NCI-H774 (cell line): ENCODE measurements at places on chromosomes 7 and 10.

GRCh38 chr7:16688249-16688648 lies 42.3 kb downstream of the BZW2 start:
- DNase-seq, result no peak

DNA sequence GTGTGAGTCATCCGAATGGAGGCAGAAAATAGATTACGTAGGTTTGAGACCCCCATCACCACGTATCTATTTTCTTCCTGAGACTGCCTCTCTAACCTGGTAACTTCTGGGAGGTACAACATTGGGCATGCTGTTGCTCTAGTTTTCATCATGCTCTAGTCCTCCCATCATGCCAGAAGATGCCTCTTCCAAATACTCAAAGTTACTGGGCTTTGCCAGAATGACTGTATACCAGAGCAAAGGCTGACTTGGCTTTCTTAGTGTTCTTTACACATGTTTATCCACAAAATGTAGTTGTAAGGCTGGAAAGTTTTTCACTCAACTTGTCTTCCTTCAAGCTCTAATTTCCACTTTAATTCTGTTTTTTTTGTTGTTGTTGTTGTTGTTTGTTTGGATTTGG lies 370.5 kb downstream of the MDFIC start:
- DNase-seq, result no peak

DNA sequence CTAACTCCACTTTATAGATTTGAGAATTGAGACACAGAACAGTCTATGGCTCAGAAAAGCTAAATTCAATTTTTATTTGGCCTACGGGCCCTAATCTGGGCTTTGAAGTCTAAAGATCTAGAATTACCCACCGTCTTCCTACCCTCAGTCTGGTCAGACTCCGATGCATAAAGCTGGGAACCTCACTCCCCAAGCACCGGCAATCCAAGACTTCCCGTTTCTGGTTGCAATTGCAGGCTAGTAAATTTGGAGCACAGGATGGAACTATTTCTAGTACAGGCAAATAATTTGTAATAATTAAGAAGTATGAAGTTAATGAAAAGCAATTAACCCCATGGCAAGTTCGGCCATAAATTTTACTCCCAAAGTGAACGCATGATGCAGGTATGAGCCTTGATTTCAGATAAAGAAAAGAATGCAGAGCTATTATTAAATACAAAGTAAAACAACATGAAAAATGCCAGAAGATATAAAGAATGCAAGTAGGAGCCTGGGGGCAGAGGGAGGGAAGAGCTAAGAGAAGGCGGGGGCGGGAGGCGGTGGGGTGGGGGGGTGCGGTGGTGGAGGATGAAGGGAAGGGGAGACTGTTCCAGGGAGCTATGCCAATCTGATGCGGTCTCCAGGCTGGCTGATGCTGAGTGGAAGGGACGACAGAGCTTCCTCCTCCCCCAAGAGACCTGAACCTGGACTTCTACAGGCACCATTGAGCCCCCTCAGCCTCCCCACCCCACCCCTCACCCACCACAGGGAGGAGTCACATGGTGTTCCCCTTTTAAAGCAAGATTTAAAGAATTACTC lies 45.1 kb downstream of the BPGM start:
- no peak for DNase-seq

DNA sequence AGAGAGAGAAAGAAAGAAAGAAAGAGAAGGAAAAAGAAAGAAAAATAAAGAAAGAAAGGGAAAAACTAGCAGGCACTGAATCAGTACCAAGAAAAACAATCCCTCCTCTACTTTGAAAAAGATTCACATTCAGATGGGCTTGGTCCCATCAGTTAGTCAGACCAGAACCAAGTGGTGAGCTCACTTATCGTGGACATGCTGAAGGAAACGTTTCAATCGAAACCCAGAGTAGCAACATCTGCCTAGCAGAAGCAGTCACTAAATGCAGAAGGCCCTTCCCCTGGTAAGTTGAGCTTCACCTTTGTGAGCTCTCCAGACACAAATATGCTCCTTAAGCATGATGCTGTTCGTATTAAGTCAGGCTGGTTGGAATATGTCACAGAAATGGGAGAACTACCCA lies 167.7 kb downstream of the TRIL start:
- DNase-seq, result no peak

- DNase-seq, result no peak
Observed at GRCh38 chr7:111320133-111320532, 229.2 kb downstream of the LRRN3 start.

DNA sequence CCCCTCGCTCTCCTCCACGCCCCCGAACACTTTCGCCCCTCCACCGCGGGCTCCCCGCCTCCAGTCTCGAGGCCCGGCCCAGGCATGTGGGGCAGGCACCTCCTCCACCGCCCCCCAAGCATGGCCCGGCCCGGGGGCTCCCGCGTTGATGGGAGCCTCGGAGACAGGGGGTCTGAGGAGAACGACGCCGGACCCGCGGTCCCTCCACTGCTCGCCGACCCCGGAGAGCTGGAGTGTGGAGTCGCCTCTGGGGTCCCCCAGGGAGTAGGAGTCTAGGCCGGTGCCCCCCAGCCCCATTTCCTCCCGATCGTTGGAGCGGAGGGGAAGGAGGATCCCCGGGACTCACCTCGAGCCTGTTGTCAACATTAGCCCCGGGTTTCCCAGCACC lies 206 bp downstream of the UPF2 start:
- DNase-seq, result no peak

DNA sequence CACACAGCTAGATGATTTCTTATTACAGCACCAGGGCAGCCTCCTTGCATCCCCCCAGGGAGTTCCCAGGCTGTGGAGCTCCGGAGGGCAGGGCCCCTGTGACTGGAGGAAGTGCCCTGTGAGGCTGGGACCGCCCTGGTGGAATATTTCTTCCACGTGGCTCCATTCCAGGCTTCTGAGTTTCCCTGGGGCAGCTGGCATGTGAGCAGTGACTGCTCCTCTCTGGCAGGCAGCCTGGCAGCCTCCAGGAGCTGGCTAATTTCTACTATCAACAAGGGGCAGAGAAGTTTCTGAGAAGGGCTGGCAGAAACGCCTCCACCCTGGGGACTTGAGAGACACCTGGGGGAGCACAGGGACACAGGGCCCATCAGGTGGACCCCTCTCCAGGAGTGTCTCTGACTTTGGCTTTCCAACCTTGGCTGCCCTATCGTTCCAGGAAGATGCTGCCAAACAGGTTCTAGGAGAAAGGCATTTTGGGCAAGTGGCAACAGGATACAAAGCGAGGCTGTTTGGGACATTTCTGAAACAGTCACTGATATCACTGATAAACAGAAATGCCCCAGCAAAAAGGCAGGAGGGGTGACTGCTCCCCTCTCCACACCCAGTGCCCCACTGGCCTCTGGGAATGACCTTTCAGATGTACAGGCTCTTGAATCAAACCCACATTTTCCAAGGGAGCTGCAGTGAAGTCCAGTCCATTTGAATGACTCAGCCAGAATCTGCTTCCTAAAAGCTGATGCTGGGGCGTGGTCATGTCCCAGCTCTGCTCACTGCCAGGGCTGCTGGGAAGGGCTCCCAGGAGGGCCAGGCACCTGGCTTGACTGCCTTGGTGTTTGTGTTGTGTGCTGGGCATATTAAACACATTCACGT lies 16.1 kb downstream of the MYOF start:
- no peak for DNase-seq

- no peak for DNase-seq
Observed at GRCh38 chr10:102617816-102618215, 26.5 kb upstream of the TRIM8 start.

GRCh38 chr7:36040679-36041078 lies 112.4 kb upstream of the EEPD1 start:
- DNase-seq, result no peak

DNA sequence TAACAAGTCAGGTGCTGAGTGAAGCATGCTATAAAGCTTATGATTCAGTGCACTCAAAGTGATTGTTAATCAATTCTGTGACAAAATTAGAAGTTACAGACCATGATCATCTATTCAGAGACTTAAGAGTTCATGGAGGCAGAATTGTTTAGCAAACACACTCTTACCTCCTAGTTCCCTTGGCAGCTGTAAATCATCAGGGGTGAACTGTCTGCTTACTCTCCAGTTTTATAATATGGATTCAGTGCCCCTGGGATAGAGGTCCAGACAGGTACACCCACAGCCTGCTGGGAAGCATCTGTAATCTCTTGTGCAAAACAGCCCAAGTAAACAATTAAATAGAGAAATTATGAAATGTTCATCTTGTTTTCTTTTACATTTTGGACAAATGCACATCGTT lies 835.0 kb upstream of the COBL start:
- DNase-seq, result no peak

DNA sequence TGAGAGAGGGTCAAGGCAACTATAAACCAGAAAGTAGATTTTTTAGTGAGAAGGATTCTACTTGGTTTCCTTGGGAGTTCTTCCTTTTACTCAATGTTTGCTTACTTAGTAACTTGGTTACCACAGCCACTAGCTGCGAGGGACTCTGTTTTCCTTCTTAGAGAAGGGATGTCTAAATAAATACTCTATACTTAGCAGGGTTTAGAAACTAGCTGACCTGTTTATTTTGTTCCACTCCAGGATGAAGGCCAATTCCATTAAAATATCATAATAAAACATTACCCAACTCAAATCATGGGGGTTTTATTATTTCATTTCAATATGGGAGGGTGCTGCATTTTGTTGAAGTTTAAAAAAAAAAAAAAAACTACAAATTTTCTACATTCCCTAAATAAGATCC lies 87.3 kb downstream of the PPP1R3A start:
- no peak for DNase-seq

GRCh38 chr7:41786944-41787343 lies 84.1 kb upstream of the INHBA start:
- DNase-seq, result no peak

DNA sequence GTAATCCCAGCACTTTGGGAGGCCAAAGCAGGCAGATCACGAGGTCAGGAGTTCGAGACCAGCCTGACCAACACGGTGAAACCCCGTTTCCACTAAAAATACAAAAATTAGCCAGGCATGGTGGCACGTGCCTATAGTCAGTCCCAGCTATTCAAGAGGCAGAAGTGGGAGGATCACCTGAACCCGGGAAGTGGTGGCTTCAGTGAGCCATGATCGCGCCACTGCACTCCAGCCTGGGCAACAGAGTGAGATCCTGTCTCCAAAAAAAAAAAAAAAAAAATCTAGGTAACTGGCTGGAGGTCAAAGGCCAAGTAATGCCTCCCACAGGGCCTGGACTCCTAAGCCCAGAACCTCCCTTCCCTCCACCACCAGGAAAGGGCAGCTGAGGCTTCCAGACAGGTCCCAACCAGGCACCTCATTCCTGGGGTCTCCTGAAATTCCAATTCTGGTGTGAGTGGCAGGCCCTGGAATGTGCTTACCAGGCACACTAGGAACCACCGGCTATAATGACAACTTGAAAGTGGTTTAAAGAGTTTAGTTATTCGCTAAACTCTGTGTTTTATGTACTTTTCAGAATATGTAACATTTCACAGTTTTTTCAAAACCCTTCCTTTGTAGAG lies 86.9 kb upstream of the TNRC18 start:
- DNase-seq, result no peak

DNA sequence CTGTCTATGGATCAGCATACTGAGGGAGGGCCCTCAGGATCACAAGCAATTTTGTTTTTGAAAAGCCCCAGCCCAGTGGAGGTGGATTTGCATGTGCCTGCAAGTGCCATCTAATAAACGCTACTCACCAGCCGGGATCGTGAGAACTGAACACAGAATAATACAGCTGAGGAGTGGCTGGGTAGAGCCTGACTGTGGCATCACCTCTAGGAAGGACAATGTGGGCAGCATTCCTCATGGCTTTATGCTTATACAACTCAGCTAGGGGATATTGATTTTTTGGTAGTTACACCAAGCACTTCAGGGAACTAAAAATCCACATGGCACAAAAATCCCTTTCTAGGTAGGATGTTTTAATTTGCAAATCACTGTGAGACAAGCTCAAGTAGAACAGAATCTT lies 72.7 kb upstream of the PALS2 start:
- no peak for DNase-seq

DNA sequence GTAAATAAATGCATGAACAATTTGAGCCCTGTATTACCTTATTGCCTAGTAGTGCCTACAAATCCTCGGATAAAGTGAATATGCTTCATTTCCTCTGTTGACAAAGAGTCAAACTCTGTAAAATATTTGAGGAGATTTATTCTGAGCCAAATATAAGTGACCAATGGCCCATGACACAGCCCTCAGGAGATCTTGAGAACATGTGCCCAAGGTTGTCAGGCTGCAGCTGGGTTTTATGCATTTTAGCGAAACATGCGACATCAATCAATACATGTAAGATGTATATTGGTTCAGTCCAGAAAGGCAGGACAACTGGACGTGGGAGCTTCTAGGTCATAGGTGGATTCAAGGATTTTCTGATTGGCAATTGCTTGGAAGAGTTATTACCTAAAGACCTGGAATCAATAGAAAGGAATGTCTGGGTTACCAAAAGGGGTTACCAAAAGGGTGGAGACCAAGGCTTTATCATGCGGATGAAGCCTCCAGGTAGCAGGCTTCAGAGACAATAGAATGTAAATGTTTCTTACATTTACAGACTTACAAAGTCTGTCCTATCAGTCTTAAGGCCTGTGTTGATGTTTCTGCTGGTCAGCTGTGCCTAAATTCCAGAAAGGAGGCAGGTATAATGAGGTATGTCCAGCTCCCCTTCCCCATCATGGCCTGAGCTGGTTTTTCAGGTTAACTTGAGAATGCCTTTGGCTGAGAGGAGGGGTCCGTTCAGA lies 220.1 kb upstream of the FZD1 start:
- DNase-seq, result no peak

DNA sequence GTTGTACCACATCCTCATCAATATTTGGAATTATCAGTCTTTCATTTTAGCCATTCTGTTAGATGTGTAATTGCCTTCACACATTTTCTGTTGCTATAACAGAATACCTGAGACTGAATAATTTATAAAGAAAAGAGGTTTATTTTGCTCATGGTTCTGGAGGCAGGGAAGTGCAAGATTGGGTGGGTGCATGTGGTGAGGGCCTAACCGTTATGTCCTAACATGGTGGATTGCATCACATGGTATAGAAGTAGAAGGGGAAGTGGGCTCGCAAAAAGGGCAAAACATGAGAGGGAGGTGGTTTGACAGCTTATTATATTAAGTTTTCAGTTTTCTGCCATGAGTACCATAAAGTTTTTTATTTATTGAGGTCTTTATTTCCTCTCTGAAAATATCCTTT lies 452.0 kb downstream of the ARL4A start:
- no peak for DNase-seq

DNA sequence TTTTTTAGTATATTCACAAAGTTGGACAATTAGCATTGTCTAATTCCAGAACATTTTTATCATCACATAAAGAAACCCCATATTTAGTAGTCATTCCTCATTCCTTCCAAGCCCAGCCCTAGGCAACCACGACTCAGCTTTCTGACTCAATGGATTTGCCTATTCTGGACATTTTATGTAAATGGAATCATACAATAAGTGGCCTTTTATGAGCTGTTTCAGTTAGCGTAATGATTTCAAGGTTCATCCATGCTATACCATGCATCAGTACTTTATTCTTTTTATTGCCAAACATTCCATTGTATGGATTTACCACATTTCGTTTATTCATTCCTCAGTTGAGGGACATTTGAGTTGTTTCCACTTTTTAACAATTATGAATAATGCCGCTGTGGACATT lies 249.2 kb downstream of the DYNC1I1 start:
- no peak for DNase-seq
